ENCODE measurements at places on chromosomes 6 and 20. TPM values are rescaled to one million over a fixed set of nuclear protein-coding genes. Genes with fewer than 3 reads are reported as not detected.

HEBP2 gene
- 63.5 TPM for total RNA-seq

TRIM26 gene
- total RNA-seq, result 46.3 TPM

ADGRG6 gene
- 114 TPM for total RNA-seq

NFKBIL1 gene
- 8.2 TPM for total RNA-seq

PCSK2 gene
- total RNA-seq, result 0.04 TPM

DNA sequence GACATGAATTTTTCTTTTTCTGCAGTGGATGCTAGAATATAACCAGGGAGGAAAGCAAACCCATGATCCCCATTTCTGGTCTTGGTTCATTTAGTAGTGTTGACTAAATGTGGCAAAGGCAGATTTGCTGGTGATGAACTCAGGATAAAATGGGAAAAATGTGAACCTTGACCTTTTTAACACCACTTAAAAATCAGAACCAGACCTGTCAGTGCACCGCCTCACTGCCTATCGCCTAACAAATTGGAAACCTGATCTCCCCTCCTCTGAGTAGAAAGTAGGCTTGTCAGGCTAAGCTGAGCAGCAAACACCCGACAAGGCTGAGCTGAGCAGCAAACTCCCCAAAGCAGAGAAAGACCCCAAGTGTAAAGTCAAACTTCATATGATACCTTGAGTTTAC lies 254.8 kb downstream of the FOXC1 start:
- H3K27ac ChIP-seq, result no peak overlapping the region
- no peaks in the 10 kb centered on the region for H3K27me3 ChIP-seq

DNA sequence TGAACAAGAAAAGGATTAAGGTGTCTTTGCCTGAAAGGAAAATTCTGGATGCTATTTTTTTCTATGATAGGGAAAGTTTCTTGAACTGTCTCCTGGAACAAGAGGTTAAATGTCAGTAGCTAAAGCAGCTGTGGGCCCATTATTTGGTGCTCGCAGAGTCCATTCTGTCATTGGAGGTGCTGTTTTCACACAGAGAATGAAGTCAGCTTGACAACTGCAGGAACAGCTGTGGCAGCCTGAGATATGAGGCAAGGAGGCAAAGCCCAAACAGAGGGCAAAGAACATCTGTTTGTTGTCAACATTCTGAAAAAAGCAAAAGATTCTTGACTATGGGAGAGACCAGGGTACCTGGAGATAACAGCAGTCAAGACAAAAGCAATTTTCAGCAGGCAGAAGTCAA lies 548.2 kb downstream of the KIF16B start:
- H3K27ac ChIP-seq, result no peak overlapping the region
- no peak for DNase-seq
- H3K4me1 ChIP-seq, result no peaks in the 10 kb centered on the region

- no peak for DNase-seq
- H3K36me3 ChIP-seq, result no peaks in the 10 kb centered on the region
- H3K27ac ChIP-seq, result no peak overlapping the region
- no peaks in the 10 kb centered on the region for H3K4me1 ChIP-seq
Measured at GRCh38 chr6:18424201-18424600, 37.1 kb downstream of the RNF144B start.

DNA sequence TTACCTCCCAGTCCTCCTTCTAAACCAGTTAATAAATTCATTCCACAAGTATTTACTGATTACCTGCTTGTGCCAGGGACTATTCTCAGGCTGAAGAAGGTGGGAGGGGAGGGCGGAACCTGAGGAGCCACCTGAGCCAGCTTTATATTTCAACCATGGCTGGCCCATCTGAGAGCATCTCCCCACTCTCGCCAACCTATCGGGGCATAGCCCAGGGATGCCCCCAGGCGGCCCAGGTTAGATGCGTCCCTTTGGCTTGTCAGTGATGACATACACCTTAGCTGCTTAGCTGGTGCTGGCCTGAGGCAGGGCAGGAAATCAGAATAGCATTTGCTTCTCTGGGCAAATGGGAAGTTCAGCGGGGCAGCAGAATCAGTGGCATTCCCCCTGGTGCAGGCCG lies 4.9 kb upstream of the AAR2 start:
- H3K4me3 ChIP-seq, result no peak overlapping the region
- no peaks in the 10 kb centered on the region for H3K4me1 ChIP-seq
- H3K27ac ChIP-seq, result no peak overlapping the region
- H3K36me3 ChIP-seq, result no peaks in the 10 kb centered on the region
- DNase-seq, result no peak
- no peaks in the 10 kb centered on the region for H3K27me3 ChIP-seq

DNA sequence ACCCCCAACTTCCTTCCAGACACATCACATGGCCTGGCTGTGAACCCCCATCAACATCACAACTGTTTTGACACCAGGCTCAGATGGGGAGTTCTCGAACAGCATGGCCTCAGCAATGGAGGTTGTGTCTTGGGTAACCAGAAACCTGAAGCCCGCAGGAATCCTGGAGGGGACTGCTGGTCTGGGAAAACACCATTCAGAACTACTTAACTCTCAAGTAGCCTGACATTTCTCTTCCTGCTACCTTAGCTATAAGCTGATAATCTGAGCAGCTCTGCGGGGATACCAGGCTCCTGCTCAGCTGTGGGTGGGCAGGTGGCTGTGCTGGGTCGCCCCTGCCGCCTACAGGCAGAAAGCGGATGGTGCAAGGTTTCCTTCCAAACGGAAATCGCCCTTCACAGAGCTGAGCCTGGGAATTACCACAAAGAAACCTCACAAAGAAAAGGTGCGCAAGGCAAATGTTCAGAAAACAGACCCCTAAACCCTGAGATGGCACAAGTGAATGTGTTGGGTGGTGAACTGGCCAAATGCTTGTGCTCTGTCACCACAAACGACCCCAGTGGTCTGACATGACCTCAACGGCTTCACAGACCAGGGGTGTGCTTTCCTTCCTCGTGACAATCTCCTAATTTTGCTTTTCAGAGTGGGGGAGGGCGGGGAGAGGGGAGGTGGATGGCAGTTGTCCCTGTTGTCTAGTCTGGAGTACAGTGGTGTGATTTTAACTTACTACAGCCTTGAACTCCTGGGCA lies 29.5 kb downstream of the SNX5 start:
- no peaks in the 10 kb centered on the region for H3K4me1 ChIP-seq
- no peak overlapping the region for H3K27ac ChIP-seq
- peak; percentile 65 for DNase-seq

DNA sequence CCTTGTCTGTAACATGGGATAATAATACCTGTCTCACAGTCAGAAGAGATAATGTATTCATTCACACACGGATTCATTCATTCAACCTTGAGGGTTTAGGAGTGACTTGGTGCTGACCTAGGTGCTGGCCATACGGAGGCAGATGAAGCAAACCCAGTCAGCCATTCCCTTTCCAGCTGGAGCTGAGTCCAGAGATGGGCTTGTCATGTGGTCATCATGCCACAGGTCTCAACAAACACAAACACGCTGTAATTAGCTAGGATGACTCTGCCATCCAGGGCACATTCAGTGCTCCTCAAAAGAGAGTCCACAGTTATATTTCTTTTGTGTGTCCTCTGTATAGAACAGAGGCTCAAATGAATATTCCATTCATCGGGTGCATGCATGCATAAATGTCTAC lies 19.5 kb upstream of the PRELID3B start:
- H3K36me3 ChIP-seq, result no peaks in the 10 kb centered on the region
- H3K4me1 ChIP-seq, result no peaks in the 10 kb centered on the region
- DNase-seq, result no peak
- H3K27me3 ChIP-seq, result peaks cover 4% of the 10 kb centered on the region

DNA sequence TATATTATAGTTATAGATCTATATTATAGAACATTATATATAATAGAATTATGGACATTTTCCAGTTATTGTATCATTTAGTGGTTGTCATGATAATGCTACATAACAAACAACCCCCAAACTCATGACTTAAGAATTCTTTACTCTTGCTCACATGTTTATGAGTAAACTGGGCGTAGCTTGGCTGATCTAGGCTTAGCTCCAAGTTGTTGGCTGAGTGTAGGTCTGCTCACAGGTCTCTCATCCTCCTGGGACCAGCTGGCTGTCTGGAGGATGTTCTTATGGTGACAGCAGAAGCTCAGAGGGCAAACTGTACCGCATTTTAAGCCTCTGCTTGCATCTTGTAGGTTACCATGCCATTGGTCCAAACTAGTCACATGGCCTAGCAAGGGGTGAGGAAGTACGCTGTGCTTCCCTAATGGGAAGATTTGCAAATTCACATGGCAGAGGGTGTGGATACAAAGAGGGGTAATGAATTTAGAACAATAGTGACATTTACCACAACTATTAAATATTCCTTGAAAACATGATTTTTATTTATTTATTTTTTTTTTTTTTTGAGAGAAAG lies 34.2 kb downstream of the ARHGAP40 start:
- H3K4me3 ChIP-seq, result no peak overlapping the region
- no peaks in the 10 kb centered on the region for H3K36me3 ChIP-seq
- no peaks in the 10 kb centered on the region for H3K4me1 ChIP-seq

DNA sequence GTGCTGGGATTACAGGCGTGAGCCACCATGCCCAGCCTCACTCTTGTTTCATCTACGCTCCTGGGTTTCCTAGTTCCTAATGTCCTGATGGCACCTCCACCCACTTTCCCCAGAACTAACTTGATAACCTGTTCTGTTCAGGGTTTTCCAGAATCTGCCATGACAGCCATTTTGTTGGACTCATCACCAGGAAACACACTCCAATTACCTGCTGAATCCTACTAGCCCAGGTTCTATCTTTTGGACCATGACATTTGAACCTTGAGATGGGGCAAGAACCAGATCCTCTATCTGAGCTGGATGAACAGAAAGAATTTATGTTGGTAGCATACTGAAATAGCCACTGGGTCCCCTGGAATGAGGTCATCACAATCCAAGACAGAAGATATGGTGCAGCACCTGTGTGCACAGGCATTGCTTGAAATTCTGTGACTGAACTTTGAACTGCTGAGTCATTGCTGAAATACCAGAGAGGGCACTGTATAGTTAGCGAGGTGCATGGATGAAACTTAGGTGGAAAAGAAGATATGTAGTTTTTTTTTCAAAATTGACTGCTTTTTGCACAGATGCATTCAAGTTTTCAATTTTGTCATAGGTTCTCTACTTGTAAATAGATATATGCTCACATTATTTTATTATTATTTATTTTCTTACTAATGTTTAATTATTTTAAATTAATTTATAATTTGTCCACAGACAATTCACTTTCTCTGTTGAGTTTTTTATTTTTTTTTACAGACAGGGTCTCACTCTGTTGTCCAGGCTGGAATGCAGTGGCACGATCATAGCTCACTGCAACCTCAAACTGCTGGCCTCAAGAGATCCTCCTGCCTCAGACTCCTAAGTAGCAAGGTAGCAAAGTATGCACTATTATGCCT lies 42.8 kb upstream of the TASP1 start:
- no peak overlapping the region for H3K4me3 ChIP-seq
- no peak for DNase-seq
- H3K27me3 ChIP-seq, result no peaks in the 10 kb centered on the region
- no peaks in the 10 kb centered on the region for H3K36me3 ChIP-seq
- no peaks in the 10 kb centered on the region for H3K4me1 ChIP-seq
- no peak overlapping the region for H3K27ac ChIP-seq

DNA sequence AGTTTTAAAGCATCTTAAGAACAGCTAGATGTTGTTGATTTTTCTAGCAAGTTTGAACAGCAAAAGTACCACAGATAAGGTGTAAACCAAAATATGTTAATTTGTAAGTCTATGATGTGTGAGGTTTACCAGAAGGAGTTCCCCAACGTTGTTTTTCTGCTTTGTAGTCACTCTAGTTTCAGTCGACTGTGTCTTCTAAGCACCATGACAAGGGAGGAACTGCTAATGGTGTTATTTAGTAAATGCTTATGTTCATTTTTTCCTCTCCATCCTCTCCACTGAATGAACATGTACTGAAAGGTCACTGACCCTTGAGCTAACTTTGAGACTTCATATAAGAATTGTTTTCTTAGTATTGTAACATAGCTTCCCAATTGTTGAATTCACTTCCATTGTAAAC lies 3.0 kb downstream of the ENPP3 start:
- no peaks in the 10 kb centered on the region for H3K4me1 ChIP-seq
- H3K27ac ChIP-seq, result no peak overlapping the region
- H3K27me3 ChIP-seq, result no peaks in the 10 kb centered on the region
- DNase-seq, result no peak
- no peak overlapping the region for H3K4me3 ChIP-seq
- no peaks in the 10 kb centered on the region for H3K36me3 ChIP-seq

- no peak overlapping the region for H3K27ac ChIP-seq
- H3K4me1 ChIP-seq, result no peaks in the 10 kb centered on the region
- H3K4me3 ChIP-seq, result no peak overlapping the region
- H3K36me3 ChIP-seq, result no peaks in the 10 kb centered on the region
- DNase-seq, result no peak
Measured at GRCh38 chr6:7742223-7742785, 16.4 kb downstream of the BMP6 start.
